ENCODE measurements at places on chromosomes 11 and 22.

DNA sequence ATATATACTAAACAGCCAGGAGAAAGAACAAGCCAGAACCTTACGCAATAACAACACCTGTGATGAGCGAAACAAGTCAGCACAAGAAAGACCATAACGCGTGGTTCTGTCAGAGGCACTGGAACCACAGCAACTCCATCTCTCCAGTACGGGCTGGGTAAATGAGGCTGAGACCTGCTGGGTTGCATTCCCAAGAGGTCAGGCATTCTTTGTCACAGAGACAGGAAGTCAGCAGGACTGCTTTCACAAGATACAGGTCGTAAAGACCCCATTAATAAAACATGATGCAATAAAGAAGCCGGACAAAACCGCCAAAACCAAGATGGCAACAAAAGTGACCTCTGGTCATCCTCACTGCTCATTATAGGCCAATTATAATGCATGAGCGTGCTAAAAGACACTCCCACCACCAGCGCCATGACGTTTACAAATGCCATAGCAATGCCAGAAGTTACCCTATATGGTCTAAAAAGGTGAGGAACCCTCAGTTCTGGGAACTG is 21.7 kb downstream of the TPST2 start:
- no peak for DNase-seq

DNA sequence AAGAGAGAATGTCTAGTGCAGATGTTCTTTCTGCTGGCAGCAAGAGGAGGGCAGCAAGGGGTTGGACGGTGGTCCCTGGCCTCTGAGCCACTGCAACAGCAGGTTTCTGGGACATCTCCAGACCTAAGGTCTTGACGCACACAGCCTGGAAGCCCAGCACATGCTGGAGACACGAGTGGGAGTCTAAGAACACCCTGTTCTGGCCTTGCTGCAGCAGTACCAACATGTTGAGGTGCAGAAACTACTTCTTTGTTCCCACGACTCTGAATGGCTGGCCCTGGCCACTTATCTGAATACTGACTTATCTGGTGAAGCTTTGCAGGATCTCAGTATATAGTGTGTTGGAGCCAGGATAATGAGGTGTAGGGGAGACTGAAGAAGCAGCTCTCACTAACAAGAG is 6.8 kb downstream of the MICAL2 start:
- DNase-seq: no peak

DNA sequence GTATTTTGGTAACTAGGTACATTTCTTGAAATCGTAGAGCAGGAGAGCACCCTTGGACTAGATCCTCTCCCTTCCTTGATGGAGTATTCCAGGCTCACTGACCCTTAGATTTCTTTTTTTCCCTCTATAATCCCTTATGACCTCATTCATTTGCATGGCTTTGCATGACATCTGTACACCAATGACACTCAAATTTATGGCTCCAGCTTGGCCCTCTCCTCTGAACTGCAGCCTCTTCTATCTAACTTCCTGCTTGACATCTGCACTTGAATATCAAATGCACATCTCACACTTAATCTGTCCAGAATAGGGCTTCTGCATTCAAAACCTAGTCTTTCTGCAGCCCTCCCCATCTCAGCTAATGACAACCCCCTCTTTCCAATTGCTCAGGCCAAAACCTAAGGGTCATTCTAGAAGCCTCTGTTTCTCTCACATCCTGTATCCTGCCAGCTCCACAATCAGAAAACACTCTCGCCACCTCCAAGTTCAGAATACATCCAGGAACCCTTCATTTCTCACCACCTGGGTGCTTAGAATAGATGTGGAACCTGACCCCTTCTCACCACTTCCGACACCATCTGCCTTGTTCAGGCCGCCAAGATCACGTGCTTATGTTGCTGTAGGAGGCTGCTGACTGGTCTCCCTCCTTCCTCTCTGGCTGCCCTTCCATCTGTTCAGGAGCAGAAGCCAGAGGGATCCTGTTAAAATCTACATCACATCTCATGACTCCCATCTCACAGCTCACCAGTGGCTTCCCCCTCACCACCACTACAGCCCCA is 138.9 kb upstream of the MTNR1B start:
- DNase-seq: no peak

DNA sequence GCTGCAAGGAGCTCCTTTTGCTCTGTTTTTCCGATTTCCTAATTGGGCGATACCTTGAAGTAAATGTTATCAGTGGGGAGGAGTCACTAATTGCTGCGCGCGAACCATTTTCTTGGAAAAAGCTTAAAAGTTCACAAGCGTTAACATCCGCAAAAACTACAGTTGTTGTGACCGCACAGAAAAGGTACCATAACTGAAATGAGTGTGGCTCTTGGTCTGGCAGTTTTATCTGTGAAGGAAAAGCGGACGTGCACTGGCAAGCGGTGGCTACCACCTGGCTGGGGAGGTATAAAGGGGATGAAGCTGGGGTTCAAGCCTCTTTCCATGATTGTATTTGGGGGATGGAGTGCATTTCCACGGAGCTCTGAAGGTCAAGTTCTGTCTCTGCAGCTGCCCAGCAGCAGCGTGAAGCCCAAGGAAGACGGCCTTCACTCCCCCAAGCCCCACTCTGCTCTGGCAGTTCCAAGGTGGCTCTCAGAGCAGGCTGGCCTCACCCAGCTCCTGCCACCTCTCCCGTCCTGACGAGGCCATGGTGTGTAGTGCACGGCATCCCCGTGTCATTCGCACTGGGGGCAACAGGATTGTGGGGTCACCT is 27.5 kb downstream of the MOV10L1 start:
- no peak for DNase-seq

DNA sequence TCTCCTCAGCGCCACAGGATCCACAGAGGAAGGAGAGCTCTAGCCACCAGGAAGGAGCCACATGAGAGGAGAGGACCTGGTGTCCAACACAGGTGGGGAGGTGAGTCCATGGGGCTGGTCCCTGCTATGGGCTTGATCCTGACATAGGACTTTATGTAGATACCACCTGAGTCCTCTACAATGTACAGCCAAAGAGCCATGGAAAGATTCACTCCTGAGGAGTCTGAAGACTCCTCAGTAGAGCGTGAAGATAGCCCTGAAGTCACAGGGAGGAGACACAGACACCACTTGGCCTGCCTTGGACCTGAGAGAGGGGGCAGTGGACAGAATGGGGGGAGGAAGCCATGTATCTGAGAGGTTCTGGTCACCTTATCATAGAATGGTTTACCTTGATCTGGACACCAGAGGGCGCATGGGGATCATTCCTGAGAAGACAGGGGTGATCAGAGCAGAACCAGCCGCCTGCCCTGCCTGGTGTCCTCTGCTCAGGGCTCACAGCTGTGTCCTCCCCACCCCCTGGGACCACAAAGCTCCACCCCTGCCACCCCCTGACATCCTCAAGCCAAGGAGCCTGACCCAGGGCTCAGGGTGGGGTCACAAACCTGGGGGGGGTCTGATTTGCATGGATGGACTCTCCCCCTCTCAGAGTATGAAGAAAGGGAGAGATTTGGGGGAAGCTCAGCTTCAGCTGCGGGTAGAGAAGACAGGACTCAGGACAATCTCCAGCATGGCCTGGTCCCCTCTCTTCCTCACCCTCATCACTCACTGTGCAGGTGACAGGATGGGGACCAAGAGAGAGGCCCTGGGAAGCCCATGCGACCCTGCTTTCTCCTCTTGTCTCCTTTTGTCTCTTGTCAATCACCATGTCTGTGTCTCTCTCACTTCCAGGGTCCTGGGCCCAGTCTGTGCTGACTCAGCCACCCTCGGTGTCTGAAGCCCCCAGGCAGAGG is 77.0 kb downstream of the ZNF280B start:
- DNase-seq: peak; percentile 11

GRCh38 chr11:10117709-10118351 is 176.2 kb downstream of the SBF2 start:
- peak; percentile 8 for DNase-seq

DNA sequence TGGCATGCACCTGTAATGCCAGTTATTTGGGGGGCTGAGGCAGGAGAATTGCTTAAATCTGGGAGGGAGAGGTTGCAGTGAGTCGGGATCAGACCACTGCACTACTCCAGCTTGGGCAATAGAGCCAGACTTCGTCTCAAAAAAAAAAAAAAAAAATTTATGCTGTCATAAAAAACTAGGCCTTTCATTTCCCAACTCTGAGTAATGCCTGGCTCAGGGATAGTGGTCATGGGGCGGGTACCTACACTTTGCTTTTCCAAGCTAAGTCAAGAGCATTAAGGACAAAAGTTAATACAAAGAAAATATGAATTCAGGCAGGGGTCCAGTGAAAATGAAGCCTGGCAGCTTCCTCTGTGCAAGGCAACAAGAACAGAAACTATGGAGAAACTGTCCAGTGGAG is 16.3 kb downstream of the CPSF7 start:
- no peak for DNase-seq

GRCh38 chr11:19605520-19606371 is 106.9 kb upstream of the NAV2 start:
- DNase-seq: peak; percentile 80

- no peak for DNase-seq
Measured at GRCh38 chr11:103997082-103997481, 39.4 kb upstream of the DDI1 start.

DNA sequence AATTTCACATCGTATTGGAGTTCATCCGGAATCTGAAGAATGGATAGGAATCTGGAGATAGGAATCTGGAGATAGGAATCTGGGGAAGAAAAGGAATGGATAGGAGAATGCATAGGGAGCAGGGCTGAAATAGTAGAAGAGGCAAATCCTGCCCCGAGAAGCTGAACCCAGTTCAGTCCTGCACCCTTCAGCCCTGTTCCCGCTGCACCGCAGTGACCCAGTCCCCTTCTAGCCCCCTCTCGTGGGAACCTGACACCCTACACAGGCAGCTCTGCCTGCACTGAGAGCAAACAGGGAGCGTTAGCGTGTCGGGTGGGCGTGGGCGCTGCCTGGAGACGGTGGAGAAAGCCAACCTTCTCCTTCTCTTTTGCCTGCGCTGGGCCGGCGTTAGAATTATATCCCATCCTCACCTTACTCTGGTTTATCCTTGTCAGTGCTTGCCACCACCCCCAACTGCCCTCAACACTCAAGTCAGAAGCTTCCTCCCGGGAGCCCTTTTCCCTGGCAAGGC is 1.0 kb upstream of the CCKBR start:
- DNase-seq: no peak

DNA sequence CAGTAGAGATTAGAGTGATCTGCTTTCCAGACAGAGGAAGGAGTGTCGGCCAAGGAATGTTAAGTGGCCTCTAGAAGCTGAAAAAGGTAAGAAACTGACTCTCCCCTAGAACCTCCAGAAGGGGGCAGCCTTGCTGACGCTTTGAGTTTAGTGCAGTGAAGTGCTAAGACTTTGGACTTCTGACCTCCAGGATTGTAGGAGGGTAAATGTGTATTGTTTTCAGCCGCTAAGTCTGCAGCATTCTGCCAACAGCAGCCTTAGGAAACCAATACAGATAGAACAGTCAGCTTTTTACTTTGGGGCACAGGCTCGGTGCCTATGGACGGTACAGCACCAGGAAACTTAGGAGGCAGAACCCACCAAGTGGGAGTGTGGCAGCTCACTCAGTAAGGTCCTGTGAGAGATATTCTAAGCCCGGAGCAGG is 3.6 kb upstream of the TBC1D22A start:
- no peak for DNase-seq

GRCh38 chr22:19766511-19767426 is 6.2 kb downstream of the TBX1 start:
- no peak for DNase-seq

- no peak for DNase-seq
Measured at GRCh38 chr11:60240662-60241061, 2.3 kb downstream of the MS4A4E start.

DNA sequence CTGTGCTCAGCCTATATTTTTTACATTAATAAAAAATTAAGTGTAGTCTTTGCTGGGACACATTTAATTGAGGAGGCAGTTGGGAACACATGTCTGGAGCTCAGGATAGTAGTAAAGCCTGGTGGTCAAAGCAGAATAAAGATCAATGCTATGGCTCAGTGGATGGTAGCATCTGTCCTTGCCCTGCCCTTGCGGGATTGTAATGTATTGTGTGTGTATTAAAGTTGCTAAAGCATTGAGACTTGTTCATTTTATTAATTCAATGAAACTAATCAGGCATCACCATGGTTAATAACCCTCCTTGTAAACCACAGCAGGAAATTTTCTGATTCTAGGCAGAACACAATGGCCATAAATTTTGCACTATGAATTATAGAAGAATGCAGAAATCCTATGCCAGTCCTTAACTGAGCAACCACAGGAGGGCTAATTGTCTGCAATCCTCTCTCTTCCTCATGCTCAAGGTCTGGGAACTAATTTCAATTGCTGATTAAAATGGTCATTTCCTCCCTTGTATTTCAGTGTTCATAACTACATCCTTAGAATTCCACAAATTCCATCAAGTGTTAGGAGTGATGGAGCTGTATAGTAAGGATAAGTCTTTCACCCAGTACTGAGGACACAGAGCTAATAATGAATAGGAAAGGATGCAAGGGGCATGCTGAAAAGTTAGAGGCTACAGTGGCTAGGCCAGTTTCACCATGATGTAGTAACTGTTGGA is 403.2 kb upstream of the DDI1 start:
- peak; percentile 60 for DNase-seq

- DNase-seq: no peak
Measured at GRCh38 chr11:8683115-8683807, 669 bp downstream of the RPL27A start.

- peak; percentile 95 for DNase-seq
Measured at GRCh38 chr11:109960831-109961230, 132.4 kb upstream of the ZC3H12C start.

DNA sequence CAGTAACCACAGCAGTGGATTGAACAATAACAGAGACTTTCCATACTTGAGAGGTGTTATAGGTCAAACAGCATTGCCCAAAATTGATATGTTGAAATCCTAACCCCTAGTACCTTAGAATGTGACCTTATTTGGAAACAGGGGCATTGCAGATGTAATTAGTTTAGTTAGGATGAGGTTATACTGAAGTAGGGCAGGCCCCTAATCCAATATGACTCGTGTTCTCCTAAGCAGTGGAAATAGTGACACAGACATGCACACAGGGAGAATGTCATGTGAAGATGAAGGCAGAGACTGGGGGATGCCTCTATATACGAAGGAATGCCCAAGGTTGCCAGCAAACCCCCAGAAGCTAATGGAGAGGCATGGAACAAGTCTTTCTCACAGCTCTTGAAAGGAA is 270.5 kb downstream of the TENM4 start:
- no peak for DNase-seq

GRCh38 chr22:50218996-50219727 is 18.4 kb downstream of the SELENOO start:
- DNase-seq: peak; percentile 55

DNA sequence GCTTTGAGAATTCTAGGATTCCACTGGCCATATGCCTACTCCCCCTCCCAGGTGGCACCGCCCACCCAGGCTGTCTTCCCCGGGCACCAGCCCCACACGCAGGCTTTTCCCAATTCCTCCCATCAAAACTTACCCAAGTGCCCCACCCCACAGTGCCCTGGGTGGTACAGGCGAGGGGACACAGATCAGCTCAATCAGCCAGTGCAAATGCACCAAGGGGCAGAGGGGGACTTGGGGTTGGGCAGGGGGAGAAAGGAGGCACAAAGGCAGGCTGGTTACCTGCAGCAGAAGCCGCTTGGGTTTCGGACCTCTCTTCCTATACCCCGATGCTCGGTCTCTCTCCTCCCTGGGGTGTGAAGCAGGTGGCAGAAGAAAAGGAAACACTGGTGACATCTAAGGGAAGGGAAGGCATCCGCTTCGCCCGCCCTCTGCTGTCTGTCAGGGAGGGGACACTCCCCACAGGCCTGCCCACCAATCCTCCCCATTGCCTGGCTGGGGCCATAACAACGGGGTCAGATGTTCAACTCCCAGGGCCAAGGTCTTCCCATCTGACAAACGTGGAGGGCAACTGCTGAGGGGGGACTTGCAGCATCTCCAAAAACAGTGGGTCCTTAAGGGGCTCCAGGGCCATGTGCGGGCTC is 14.0 kb downstream of the CBX7 start:
- no peak for DNase-seq

GRCh38 chr11:67304511-67305113 is 1.3 kb downstream of the SSH3 start:
- DNase-seq: no peak
